ENCODE measurements at places on chromosomes 11 and 22.

- no peak for DNase-seq
Observed at GRCh38 chr22:25497716-25498115, 66.8 kb upstream of the GRK3 start.

DNA sequence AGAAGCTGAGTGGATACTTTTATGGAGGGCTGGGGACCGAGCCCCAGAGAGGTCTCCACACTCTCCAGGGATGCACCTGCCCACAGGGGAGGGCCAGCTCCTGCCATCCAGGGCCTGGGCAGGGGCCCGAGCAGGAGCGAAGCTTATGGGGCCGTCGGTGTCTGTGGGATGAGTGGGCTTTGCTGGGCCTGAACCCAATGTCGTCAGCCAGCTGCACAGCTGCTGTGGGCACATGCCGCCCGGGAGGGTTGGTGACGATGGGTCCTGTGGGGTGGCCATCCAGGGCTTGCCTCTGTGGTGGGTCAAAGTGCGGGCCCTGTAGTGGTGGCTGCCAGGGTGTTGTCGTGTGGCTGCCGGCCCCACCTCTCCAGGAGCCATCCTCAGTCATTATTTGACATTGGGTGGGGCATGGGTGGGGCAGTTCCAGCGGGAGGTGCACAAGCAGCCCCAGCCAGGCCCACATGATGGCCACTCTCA is 447.1 kb downstream of the TBC1D22A start:
- no peak for DNase-seq

GRCh38 chr22:20463324-20464095 is 25.9 kb upstream of the SCARF2 start:
- no peak for DNase-seq

DNA sequence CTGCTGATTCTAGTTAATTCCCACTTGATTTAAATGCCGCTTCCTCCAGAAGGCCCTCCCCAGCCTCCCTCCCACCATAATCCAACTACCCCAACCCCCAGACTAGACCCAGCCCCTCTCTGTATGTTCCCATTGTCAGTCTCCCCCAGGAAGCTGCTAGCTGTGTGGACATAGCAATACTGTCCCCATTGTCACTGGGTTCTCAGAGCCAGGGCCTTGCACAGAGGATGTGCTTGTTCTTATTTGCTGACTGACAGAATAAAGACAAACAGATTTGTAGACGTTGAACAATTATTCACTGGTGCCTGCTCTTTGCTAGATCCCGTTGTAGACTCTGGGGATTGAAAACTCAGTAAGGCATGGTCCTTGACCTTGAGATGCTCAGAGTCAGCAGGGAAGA is 45.7 kb upstream of the NAV2 start:
- no peak for DNase-seq

DNA sequence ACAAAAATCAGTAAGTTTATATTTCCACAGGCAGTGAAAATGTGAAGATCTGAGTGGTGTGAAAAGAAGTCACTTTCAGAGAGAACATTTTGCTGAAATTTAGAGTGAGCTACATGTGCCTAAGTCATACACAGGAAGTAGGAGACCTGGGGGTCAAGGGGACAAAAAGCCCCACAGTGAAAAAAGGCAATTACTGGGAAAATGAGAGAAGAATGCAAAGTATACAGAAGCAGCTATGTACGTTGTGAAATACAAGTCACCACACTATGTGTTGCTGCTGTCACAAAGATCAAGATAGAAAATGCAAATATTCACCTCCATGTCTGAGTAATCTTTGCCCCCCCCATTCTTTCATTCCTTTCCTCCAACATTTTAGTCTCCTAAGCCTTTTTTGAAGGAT is 21.6 kb upstream of the SESN3 start:
- no peak for DNase-seq

DNA sequence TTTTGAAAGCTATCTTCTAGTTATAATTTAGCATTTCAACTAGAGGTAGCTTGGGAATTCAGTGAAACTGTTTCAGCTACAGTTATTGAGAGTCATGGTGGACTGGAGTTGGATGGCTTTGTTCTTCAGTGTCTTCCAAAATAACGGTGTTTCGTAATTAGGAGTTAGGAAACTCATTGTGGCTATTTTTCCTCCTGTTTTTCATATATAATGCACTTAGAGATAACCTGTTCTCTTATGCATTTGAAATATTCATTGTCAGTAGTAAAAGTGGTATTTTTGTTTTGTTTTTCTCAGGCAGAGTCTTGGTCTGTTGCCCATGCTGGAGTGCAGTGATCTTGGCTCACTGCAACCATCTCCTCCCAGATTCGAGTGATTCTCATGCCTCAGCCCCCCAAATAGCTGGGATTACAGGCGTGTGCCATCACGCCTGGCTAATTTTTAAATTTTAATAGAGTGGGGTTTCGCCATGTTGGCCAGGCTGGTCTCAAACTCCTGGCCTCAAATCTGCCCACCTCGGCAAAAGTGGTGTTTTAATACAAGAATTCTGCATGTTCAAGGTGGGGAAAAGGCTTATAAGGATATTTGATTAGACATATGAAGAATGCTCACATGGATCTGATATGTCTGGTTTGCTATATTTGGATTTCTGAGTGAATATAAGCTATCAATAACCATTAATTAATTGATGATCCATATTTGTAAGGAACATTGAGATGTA is 12.7 kb downstream of the PDHX start:
- no peak for DNase-seq

DNA sequence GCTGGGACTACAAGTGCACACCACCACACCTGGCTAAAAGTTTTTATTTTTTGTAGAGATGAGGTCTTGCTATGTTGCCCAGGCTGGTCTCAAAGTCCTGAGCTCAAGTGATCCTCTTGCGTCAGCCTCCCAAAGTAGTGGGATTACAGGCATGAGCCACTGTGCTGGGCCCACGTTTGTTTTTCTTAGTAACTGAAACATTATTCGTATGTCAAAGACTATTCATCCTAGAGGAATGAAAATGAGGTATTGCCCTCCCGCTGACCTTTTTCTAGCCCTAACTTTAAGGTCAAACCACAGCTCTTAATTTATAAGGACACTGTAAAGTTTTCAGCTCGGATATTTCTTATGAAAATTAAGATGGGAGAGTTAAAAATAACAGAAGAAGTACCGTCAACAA is 33.2 kb upstream of the PAX6 start:
- no peak for DNase-seq

DNA sequence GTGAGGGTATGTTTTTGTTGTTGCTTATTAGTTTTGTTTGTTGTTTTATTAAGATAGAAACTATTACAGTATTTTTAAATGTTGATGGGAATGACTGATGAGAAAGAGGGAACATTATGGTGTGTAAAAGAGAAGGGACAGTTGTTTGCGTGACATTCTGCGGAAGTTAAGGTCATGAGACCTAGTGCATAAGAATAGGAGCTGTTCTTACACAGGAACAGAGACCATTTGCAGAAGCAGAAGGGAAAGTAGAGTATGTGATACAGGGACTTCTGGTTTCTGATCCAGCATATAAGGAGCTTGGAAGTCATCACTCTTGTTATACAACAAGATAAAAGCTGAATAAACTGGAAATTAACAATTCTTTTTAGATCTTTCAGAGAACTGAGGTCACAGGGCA is 299.2 kb upstream of the API5 start:
- DNase-seq, result no peak

GRCh38 chr11:109849946-109850345 is 243.2 kb upstream of the ZC3H12C start:
- no peak for DNase-seq

DNA sequence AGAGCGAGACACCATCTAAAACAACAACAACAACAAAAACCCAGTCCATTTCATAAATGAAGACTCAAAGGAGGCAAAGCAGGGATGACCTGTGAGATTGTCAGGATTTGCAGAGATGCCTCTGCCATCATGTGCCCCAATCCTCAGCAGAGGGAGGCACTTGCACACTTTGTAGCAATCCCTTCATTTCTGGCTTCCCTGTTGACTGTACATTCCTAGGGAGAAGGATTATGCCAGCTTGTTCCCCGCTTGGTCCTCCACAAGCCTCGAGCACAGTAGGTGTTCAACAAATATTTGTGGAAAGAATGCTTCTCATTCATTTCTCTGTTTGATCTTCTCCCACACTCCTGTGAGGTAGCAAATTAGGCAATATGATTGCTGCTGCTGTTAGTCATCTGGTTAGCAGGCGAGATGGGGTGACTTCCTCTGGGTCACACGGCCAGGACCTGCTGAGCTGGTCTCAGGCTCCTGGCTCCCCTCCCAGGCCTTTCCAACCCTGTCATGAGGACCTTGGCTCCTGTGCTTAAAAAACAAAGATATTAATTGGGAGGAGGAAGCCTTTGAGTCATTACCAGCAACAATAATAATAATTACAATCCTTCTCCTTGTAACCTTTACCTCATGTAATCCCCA is 34.1 kb downstream of the LIF start:
- no peak for DNase-seq

- DNase-seq, result no peak
Observed at GRCh38 chr11:62400281-62400680, 18.6 kb upstream of the SCGB1A1 start.

GRCh38 chr11:68939583-68940555 is 36.2 kb downstream of the IGHMBP2 start:
- DNase-seq, result no peak

DNA sequence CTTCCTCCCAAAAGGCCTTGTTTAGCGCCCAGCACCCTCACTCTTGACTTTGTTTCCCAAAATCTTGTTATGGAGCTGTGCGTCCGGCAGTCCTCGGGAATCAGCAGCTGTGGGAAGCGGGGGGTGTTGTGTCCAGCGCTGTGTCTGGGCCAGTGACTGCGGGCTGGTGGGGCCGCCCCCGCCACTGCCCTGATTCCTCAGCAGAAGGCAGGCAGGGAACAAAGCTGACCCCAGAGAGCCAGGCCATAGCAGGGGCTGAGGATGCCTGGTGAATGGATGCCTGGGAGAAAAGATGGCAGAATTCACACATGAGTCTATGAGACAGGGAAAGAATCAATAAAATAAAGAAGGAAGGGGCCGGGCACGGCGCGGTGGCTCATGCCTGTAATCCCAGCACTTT is 2.5 kb downstream of the APOBEC3C start:
- DNase-seq, result no peak

DNA sequence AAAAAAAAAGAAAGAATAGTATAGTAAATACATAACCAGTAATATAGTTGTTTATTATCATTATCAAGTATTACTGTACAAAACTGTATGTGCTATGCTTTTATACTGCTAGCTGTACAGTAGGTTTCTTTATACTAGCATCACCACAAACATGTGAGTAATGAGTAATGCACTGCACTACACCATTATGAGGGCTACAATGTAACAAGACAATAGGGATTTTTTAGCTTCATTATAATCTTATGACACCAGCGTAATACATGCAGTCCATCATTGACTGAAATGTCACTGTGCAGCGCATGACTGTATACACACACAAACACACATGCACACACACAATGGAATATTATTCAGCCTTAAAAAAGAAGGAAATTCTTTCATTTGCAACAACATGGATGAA is 111.5 kb upstream of the ZBED5 start:
- no peak for DNase-seq

DNA sequence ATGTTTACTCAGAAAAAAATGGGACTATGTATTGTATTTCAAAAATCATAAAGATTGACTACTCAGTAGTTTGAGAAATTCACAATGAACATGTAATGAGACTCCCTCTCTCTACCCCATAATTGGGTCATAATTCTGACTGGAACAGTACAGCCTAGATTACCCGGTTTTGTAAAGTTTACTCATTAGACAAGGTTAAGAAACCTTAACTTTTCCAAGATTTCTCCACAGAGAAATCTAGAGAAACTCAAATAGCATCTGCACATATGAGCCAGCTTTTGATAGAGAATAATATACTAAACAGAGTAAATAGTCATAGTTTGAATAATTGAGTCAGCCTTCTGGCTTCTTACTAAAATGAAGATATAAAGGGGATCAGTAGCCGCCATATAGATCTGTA is 331.1 kb upstream of the MPPED2 start:
- no peak for DNase-seq

DNA sequence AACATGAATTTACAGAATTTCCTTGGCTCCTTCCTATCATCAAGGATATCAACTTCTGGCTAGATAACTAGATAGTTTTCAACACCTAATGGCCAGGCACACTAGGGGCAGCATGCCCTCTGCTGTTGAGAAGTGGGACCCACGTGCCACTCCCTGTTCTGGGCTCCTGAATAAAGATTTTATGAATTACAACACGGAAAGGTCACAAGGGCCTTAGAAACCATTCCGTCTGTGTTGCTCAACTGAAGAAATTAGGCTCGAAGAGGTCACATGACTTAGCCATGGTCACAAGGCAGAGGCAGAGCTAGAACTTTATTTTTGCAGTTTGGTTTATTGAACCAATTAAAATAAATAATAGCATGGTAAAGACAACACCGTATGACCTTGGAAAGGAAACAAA is 36.0 kb downstream of the PRCP start:
- DNase-seq, result no peak

- DNase-seq, result no peak
Observed at GRCh38 chr22:44147821-44148574, 32.7 kb upstream of the PARVG start.

All from stimulated activated CD8-positive, alpha-beta memory T cell treated with anti-CD3 and anti-CD28 coated beads, Interleukin-4, amount 100 ng/mL, for 1 hour (primary cell).